ENCODE measurements at places on chromosomes 2 and 18.

DNA sequence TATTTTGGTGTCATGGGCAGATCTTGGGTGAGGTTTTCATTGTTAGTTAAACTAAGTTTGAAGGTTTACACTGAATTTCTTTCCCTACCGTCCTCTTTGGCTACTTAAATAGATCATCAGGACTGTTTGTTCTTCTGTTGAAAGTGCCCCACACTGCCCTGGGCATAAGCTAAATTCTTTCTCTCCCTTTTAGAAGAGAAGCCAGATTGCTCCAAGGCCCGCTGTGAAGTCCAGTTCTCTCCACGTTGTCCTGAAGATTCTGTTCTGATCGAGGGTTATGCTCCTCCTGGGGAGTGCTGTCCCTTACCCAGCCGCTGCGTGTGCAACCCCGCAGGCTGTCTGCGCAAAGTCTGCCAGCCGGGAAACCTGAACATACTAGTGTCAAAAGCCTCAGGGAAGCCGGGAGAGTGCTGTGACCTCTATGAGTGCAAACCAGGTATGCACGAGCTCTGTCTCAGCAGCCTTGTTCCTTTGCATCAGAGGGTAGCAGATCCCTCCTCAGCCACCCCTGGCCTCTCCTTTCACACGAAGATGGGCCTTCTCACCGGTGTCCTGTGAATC, 85.6 kb downstream of the CRIM1 start:
- DNase-seq, result no peak

GRCh38 chr2:61993422-61994024, 88.0 kb downstream of the COMMD1 start:
- DNase-seq, result no peak

GRCh38 chr2:138180692-138181386, 216.6 kb downstream of the HNMT start:
- no peak for DNase-seq

- DNase-seq, result no peak
Measured at GRCh38 chr18:36652503-36652902, 176.3 kb downstream of the TPGS2 start.

GRCh38 chr18:32835951-32836350, 63.1 kb upstream of the KLHL14 start:
- no peak for DNase-seq

GRCh38 chr2:96594691-96595152, 43.4 kb downstream of the KANSL3 start:
- no peak for DNase-seq

DNA sequence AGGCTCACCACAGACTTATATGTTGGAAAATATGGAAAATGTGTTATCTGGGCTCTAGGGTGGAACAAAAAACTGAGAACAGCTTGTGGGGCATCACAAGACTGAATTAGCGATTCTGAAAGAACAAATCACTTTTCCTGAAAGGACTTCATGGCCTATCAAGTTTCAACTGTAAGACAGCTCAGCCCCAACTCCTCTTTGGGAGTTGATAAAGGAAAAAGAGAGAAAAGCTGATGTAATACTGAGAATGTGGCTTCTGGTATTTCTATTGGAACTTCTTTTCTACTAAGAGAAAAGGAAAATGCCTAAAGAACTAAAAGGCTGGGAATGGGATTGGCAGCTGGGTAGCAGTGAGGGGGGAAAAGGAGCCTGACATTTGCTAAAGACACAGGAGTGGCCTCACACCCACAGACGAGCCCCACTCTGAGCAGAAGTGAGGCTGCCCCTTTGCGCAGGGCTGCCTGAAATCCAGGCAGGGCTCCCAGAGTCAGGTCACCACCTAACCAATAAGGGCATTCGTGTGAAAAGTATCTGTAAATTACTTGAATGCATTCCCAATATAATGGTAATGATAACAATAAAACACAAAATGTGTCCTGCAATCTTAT, 75.6 kb downstream of the LRP2 start:
- DNase-seq, result no peak

DNA sequence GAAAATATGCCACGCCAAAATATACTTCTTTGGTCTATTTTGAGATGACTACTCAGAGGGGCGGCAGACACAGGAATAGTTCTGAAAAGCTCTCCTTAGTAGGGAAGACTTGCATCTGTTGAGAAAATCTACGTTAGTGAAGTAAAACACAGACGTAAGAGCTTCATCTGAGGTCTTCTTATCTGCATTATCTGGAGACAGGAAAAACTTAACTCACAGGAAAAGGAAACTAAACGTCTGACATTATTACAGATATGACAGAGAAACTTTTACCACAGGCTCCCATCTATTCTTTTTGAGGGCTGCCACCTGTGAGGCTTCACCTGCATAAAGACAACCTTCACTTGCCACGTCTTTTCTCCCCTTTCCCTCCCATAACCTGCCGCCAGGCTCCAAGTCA, 1295.7 kb downstream of the LRP1B start:
- DNase-seq, result no peak

DNA sequence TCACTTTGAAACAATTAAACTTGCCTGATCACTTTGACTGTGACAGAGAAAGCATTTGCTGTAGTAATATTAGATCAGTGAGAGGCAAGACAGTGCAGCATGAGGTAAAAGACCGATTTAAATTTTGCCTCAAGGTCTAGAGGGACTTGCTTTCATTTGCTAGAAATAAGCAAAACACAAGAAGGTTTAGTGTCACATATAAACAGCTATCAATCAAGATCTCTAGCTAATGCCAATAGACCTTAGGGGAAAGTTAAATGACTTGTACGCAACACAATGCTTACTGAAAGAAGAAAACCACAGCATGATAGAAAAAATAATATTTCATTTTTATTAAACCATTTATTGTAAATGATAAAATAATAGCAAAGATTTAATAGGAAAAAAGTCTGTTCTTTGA, 113.5 kb downstream of the DSC3 start:
- no peak for DNase-seq

DNA sequence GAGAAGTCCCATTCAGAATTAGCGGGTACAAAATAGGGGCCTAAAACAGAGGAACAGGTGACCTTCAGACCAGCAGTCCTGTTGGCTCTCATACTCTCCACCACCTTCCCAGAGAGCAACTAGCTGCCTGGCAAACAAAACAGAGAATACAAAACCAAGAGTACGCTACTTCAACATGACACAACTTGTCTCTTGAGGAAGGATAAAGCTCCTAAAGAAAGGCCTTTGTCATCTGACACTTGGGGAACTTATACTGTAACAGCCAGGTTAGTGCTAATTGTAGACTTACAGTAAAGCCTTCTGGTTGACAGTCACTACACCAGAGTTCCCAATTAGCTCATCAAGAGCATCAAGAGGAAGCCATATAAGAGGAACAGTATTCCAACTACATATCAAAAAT, 282.1 kb upstream of the NT5C1B start:
- no peak for DNase-seq

GRCh38 chr18:68533641-68534040, 181.3 kb downstream of the TMX3 start:
- no peak for DNase-seq

GRCh38 chr2:7525746-7526145, 608.5 kb downstream of the RNF144A start:
- DNase-seq, result no peak

GRCh38 chr2:66574701-66575624, 140.0 kb downstream of the MEIS1 start:
- no peak for DNase-seq

DNA sequence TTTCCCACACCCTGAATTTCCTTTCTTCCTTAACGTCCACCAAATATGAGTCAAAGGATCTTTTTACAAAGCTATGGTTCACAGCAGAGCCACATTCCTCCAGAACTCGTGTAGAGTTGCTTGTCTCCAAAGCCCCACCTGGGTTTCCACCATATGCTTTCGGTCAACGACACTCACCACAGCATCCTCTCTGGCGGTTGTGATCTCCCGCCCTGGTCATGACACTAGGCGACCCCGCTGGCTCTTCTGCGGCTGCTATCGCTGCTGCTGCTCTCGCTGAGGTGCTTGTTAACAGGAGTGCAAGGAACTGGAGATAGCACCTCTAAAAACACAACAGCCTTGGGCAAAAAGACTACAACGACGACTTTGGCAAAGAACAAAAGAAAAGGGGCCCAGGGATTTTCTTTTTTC, 340 bp downstream of the SLC40A1 start:
- DNase-seq, result no peak

- DNase-seq, result no peak
Measured at GRCh38 chr2:227717687-227718567, at the start of gene SLC19A3. Gene SLC19A3 (minus strand): TSS chr2:227718028. CDS start chr2:227702318, 15,710 bp downstream.

- no peak for DNase-seq
Measured at GRCh38 chr2:10579876-10580514, 109.8 kb downstream of the NOL10 start.

GRCh38 chr2:207531032-207531952, 1.5 kb downstream of the CREB1 start:
- DNase-seq, result no peak
